HCT116 (cell line): ENCODE measurements at places on chromosomes 4 and X.

GRCh38 chrX:45669715-45670340 lies 469.2 kb upstream of the DIPK2B start:
- DNase-seq = no peak

DNA sequence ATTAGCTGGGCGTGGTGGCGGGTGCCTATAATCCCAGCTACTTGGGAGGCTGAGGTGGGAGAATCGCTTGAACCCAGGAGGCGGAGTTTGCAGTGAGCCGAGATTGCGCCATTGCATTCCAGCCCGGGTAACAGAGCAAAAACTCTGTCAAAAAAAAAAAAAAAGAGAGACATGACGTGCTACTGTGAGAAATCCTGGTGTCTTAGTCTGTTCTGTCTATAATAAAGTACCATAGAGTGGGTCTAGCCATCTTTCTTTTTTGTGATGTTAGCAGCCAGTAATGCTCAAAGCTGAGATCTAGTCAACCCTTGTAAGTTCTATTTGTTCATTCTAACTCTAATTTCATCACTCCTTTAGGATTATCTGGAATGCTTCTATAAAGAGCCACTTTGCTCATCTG lies 38.9 kb downstream of the CLDN34 start:
- DNase-seq = no peak

DNA sequence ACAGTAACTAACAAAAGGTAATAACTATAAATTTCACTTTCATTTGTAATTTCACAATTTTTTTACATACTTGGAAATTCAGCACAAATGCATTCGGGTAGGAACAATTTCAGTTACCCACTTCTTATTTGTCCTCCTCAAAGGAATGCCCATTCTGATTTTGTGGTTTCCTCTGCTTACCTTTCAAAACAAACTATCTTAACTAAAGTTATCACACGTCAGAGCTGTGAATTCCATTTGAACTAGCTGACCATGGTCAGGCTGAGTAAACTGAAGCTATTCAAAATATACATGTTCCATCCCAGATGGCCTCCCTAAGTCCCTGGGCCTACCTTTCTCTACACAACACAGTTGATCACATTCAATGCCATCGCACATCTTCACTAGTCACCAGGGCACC lies 4.5 kb downstream of the CTPS2 start:
- DNase-seq = no peak

GRCh38 chr4:102042871-102043802 lies 252.6 kb downstream of the BANK1 start:
- DNase-seq = no peak

DNA sequence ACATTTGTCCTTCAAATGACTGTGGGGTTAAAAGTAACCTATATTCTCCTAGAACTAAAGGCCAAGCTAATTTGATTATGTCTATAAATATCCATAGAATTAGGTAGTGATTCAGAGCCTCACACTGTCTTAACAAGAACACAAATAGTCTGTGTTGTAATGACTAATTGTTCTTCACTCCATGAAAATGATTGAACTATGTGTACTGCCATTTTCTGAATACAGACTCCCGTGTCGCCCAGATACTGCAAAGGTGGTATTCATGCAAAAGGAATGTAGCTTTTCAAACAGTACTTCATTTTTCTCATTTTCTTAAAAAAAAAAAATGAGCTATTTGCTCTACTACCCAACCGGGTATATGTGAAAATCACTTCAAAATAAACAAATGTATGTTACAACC lies 11.3 kb upstream of the PHKA2 start:
- DNase-seq = no peak

DNA sequence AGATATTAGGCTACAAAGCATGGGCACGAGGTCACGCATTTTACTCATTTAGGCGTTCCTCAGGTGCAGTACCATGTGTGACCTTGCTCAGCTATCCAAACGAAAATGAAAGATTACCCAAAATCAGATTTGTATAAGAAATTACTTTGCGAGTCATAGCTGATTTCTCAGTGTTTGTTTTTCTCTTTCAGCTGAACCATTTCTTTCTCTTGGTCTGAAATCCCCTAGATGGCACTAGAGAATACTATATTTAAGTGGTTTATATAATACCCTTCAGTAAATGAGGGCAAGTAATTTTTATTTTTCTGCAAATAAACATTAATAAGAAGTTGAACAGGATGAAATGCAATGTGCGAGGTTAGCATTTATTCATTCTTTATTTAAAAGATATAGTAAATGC lies 496.6 kb downstream of the STIM2 start:
- DNase-seq = no peak

DNA sequence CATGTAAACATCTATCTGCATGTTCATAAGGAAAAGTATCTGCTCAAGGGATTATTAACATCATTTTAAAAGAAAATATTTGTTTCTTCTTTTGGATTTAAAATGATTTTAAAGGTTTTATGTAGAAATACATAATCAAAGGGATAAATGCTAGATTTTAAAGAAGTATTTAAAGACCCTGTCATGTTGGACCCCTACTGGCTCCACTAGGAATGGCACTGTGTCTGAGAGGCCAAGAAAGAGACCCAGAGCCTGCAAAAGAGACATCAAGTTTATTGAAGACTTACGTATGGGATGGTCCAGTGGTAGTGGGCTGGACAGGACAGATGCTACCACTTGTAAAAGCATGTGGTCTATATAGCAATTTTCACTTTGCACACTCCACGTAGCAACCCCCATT lies 78.7 kb upstream of the PCDH18 start:
- DNase-seq = no peak

DNA sequence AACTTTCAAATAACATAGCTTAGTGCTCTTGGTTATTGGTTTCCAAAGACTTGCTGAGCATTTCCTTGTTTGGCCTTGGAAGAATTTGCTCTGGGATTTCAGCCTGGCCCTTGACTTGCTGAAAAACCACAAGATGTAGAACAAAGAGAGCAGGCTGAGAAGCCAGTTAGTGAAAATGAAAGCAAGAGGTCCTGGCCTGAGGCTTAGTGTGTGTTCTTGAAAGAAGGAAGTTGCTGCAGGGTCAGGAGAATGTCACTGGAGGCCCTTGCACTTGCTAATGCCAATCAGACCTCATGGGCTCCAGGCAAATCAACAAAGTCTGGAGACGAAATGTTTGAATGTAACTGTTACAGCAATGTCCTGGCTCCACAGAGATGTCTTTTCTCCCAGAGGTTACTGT lies 79.4 kb downstream of the SYNPO2 start:
- no peak for DNase-seq

DNA sequence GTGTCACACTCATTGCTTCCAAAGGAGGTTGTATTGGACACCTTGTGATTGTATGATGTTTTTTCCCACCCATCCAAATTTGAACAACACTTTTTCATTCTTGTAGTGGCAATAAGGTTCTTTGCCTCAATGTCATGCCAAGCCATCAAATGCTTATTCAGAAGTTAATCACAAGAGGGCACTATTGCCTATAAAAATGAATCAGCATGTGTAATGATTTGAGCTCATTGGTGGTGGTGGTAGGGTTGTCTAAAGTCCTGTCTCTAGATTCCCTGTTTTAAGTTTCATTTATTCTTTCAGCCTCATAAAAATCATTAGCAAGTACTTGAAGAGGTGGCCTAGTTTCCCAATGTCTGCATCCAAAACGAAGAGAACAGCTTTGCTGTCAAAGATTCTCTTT lies 37.0 kb downstream of the IRS4 start:
- DNase-seq = peak; percentile 16

DNA sequence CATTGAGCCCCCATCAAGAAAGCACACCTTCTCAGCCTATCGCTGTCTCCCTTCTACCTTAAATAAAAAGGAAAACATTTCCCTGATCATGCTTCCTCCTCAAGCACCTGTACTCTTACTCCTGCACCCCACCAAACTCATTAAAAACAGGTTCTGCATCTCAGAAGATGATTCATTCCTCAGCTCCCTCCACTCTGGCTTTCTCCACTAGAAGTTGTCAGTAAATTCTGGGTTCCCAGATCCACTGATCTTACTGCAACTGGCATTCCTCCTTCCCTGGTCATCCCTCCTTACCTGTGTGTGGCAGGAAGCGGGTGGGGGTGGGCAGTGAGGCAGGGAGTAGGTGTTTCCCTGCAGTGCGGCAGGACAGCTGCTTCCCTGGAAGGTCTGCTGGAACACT lies 108.8 kb downstream of the GPR143 start:
- DNase-seq = no peak

DNA sequence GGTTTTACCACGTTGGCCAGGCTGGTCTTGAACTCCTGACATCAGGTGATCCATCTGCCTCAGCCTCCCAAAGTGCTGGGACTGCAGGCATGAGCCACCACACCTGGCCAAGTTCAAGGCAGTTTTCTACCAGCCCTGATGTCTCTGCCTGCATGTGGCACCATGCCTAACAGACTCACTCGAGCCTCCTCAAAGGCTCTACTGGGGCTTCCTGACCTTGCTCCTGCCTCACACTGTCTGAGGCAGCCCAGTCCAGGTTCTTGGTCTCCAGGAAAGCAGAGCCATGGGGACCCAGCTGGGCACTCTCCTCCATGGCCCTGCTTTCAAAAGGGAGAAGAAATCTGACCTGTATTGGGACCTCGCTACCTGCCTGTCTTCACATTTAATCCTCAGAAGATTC lies 286.9 kb downstream of the EVC2 start:
- no peak for DNase-seq

- no peak for DNase-seq
These were observed 574.7 kb downstream of the PCDH7 start for GRCh38 chr4:31294655-31295480.

GRCh38 chr4:152112190-152112589 lies 351.4 kb upstream of the GATB start:
- no peak for DNase-seq

- no peak for DNase-seq
These were observed 167.5 kb downstream of the PRKX start for GRCh38 chrX:3545901-3546300.

DNA sequence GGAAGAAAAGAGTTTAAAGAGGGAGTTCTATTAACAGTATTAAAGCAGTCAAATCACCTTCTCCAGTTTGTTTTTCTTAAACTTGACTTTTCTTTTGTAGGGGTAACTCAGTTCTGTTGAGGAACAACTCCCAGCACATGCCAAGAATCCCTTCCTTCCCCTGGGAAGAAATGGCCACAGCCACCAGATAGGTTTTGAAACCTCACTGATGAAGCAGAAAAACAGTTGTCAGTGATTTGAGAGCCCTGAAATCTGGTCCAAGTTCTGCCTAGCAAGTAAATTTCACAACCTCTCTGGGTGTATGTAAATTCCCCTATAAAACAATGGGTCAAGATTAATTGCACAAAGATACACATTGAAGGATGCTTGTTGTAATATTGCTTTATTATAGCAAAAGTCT lies 167.1 kb downstream of the DHX15 start:
- DNase-seq = no peak

GRCh38 chr4:184534511-184535391 lies 60.4 kb upstream of the IRF2 start:
- DNase-seq = no peak

DNA sequence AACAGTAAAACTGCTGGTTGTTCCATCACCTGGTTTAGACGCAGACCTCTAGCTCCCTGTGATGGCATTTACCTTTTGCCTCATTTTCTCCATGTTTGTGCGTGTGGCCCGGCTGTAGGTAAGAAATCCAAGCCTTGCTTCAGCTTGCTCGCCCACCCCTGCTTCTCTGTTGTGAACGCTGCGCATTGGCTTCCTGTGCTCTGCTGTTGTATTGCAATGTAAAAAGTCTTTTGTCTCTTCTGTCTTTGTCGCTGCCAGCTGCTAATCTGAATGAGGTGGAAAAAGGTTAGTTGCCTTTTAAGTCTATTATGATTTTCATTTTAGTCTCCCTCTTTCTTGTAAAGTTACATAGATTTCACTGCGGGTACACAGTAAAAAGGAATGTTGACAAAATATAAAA lies 127.3 kb upstream of the PACRGL start:
- DNase-seq = no peak

GRCh38 chrX:111687305-111687704 lies 6.3 kb downstream of the ALG13 start:
- DNase-seq = no peak

- no peak for DNase-seq
These were observed 5.3 kb upstream of the SAP30 start for GRCh38 chr4:173365359-173365996.

DNA sequence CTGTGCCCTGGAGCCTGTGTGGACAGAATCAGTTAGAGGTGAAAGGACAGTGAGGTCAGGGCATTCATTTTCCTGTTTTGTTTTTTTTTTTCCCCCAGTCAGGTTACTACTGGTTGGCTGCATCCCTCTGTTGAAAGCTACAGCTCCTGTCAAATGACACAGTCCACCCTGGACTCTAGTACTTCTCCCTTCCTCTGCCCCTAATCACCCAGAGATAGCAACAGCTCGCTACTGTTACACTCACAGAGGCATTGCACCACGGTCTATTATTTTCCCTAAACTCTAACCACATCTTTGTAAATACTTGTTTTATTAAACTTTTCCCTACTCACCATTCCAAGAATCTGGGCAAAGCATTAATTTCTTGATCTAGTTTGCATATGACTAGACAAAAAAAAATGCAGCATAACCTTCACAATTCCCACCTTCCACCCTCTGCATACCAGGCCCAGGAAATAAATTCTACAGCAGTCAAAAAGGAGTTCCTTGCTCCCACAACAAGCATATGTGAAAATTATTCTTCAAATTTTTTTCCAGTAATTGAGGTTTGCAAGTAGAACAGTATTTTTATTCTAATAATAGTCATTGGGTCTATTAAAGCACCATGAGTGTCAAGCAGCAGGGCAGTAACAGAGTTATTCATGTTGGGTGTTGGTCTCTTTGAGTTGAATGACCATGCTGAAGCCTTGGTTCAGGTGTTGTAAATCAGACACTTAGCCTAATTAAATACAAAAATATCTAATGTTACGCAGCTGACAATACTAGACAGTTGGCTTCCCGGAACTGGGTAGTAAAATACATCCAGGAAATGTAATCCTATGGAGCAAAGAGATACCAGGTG lies 329.2 kb downstream of the INPP4B start:
- no peak for DNase-seq

DNA sequence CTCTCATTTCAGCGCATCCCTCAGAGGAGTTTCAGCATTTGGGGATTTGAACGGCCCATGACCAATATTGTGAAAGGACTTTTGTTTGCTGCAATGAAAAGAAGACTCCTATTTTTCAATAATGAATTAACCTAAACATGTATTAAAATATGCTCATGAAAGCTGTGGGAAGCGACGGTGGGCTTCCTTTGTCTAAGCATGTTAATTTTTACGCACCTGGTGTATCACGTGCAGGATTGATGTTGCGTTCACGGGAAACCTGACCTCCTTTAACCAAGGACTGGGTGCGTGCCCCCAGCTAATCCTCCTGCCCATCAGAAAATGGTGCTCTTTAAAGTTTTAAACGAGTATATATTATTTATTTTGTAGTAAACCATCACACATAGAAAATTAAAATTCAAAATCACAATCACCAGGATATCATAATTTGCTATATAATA lies 590 bp upstream of the CCDC110 start:
- no peak for DNase-seq

DNA sequence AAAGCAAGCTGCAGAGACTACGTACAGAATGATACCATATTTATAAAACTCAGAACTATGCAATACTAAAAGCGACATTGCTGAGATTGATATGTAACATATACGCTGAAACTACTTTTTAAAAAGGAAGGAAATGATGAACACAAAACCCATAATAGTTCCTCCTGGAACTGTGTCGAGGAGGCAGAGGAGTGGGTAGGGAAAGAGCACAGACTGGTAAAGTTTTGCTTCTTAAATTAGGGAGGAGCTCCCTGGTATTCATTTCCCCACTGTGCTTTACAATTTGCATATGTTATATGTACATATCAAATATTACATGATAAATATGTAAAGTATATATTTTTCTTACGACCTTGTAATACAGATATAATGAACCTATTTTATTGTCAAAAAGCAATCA lies 13.9 kb downstream of the UFSP2 start:
- DNase-seq = no peak
